Stimulated activated CD8-positive, alpha-beta memory T cell treated with anti-CD3 and anti-CD28 coated beads, Interleukin-15, amount 100 ng/mL, for 4 hours (primary cell): ENCODE measurements at places on chromosomes 7 and 10.

DNA sequence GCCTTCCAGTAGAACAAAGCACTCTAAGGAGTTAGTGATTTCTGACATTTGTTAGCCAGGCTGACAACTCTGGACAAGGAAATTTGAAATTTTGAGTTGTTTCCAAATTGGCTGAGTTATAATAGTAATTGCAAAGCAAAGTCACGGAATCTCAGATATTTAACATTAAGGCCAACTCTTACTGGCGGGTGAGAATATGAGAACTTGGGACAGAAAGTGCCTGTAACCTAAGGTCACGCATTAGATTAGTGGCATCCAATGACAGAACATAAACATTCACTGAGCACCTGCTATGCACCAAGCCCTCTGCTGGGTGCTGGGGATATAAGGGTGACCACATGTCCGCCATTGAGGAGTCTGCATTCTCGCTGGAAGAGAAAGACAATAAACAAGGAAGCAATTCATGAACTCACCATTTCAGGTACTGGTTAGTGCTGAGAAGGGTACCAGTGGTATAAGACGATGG lies 45.5 kb upstream of the CHST15 start:
- DNase-seq = no peak

- DNase-seq = no peak
Observed at GRCh38 chr7:151167197-151167961, at the start of gene GBX1. TSS of gene GBX1 (minus strand) at chr7:151167694. CDS start at chr7:151167548, 146 bp downstream.

DNA sequence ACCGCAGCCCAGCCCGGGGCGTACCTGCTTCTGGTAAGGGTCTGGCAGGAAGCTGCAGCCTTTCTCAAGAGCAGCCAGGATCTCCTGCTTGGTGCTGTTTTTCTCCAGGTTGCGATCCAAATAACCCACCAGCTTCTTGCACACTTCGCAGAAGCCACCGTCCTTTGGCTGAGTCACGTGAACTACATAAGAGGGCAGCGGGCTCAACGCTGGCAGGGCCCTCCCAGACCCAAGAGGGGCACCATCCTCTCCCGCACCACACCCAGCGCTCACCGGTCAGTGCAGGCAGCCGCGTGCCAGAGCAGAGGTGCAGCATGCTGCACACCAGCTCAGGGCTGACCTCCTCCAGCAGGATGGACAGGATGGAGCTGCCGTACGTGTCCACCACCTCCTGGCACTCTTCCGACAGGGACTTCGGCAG lies 31.6 kb downstream of the PSAP start:
- no peak for DNase-seq

GRCh38 chr7:116021237-116021636 lies 9.3 kb downstream of the TFEC start:
- DNase-seq = no peak

- no peak for DNase-seq
Observed at GRCh38 chr10:89296220-89296648, 5.6 kb upstream of the IFIT2 start.

GRCh38 chr7:24172856-24173255 lies 111.1 kb upstream of the NPY start:
- no peak for DNase-seq

DNA sequence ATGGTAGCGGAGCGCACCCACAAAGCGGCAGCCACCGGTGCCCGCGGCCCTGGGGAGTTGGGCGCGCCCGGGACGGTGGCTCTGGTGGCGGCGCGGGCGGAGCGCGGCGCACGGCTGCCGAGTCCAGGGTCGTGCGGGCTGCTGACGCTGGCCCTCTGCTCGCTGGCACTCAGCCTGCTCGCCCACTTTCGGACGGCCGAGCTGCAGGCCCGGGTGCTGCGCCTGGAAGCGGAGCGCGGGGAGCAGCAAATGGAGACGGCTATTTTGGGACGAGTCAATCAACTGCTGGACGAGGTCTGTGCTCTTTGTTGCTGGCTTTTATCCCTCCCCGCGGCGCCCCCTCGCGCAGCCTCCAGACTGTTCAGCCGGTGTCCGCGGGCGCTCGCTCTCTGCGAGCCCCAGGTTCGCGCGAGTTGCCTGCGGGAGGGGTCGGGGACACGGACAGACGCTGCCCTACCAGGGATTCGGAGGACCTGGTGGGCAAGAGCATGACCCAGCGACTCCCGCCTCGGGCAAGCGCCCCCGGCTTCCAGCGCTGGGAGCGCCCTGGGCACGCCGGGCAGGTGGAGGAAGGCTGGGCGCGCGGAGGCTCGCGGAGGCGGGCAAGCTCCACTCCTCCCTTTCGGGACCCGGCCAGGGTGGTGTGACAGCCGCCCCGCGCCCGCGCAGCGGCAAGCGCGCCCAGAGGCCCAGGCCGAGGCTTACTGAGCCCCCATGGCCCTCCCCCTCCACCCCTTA lies 887 bp downstream of the COL13A1 start:
- DNase-seq = no peak

DNA sequence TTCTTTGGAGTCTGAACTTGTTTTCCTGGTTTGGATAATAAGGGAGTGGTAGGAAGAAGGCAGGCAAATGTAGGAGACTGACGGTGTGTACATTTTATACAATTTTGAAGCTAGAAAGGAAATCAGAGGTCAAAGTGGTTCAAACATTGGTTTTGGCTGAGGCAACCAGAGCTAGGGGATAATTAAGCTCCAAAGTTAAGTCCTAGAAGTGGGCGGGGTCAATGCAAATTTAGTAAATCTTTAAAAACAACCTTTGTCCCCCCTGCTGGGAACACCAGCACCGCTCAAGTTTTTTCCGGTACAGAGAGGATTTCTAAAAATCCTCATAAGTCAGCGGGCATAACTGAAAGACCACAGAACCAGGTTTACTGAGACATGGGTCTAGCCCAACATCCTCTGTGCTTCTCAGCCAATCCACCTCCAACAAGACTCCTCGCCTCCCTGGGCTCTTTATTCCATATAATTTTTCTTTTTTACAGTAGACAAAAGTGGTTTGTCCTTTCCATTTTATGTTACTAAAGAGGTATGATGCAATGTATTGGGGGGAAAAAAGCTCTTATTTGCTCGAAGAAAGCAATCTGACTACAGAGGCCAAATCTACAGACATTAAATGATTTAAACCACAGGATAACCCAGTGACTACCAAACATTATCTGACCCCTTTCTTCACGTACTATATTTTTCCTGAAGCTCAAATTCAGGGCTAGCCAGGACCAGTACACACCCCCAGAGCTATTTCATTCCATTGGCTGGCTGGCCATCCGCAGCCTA lies 1.6 kb downstream of the GLUD1 start:
- DNase-seq = no peak

DNA sequence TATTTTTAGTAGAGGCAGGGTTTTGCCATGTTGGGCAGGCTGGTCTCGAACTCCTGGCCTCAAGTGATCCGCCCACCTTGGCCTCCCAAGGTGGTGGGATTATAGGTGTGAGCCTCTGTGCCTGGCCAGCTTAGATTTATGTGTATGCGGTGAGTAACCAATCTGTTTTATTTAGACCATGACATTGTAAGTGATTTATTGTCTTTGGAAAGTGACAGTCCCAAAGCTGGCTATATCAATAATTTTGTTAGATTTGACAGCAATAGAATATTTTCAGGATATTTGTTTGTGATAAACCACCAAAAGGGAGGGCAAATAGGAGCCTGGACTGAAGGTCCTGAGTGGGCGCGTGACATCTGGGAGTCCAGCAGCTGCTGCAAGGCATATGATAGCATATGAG lies 75.7 kb downstream of the XRCC2 start:
- DNase-seq = no peak

- no peak for DNase-seq
Observed at GRCh38 chr10:119726676-119727261, 919 bp downstream of the INPP5F start.

- DNase-seq = no peak
Observed at GRCh38 chr7:106225856-106226255, 58.9 kb downstream of the NAMPT start.

DNA sequence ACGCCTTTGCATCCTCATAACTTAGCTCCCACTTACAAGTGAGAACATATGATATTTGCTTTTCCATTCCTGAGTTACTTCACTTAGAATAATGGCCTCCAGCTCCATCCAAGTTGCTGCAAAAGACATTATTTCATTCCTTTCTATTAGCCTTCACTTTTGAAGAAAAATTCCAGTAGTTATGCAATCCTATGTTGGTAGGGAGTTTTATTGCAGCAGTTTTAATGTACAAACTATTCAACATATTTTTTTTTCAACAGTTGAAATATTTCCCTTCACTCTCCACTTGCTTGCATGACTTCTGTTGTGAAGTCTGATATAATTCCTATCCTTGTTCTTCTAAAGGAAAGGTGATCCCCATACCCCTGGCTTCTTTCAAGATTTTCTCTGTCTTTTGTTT lies 27.3 kb upstream of the ARHGAP22 start:
- no peak for DNase-seq

- DNase-seq = no peak
Observed at GRCh38 chr7:2497500-2498336, 21.5 kb upstream of the GRIFIN start.
